ENCODE measurements at places on chromosomes 6 and 20. TPM values are rescaled to one million over a fixed set of nuclear protein-coding genes. Genes with fewer than 3 reads are reported as not detected.
A peak's percentile ranks its signal among the peaks of the same experiment; 100 is the strongest.

The OVOL2 gene
- 0.60 TPM for polyA plus RNA-seq

The PBOV1 gene
- polyA plus RNA-seq: 0.13 TPM

The APOBEC2 gene
- polyA plus RNA-seq: 0.37 TPM

The TCP1 gene
- 298 TPM for polyA plus RNA-seq

The FAM110A gene
- 7.6 TPM for polyA plus RNA-seq

The GHRH gene
- polyA plus RNA-seq: not detected

The RBM24 gene
- 1.2 TPM for polyA plus RNA-seq

The FAM217A gene
- 3.9 TPM for polyA plus RNA-seq

The UBR2 gene
- polyA plus RNA-seq: 36.2 TPM

The PRICKLE4 gene
- polyA plus RNA-seq: 6.8 TPM

The SASH1 gene
- polyA plus RNA-seq: 30.2 TPM

The THEMIS gene
- polyA plus RNA-seq: 0.08 TPM

The COL9A1 gene
- polyA plus RNA-seq: 33.0 TPM

DNA sequence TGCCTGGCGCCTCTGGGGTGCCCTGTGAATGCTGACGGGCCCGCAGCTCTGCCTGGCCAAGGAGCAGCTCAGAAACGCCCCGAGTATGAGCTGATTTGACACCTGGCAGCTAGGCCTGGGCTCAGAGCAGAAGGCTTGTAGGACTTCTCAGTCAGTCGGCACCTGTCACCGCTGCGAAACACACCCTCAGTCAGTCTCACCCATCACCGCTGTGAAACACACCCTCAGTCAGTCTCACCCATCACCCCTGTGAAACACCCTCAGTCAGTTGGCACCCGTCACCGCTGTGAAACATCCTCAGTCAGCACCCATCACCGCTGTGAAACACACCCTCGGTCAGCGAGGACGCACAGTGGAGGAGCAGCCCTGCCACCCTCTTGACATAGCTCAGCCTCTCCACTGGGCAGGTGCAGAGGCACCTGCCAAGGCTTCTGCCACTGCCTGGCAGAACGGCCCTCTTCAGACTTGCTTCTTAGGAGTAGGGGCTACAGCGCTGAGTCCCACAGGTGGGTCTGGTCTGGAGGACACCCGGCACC lies 109.0 kb downstream of the PSMB1 start:
- DNase-seq: no peak

DNA sequence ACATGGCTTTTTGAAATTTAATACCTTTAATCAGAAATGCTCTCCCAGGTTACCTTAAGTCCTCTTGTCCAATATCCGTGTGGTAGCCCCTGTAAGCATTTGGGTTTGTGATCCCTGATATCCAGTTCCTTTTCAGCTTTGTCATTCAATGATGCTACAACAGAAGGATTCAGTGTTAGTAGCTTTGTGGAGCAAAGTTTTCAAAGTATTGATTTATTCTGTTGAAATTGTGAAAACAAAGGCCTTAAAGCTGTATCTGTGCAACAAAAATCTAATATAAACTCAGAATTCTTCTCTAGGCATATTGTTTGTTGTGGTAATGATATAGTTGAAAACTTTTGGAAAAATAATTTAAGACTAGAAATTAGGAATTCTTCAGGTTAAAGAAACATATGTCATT lies 91.9 kb downstream of the ADGRB3 start:
- no peak for DNase-seq

DNA sequence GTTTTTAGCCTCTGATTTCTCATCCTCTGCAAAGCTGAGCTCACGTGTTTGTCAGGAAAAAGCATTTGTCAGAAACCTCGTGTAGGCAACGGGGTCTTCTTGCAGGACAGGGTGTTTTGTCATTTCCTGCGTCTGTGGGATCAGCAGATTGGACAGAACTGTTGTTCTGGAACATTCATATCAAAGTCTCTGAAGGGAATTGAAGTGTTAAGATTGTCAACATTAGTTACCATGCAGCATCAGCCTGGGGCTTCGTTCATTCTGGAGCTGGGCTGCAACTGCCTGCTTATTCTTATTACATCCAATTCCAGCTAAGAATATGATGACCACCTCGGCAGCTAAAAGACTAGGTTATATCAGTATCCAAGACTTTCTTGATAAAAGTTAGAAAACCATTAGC lies 71.0 kb upstream of the RALGAPA2 start:
- no peak for DNase-seq

DNA sequence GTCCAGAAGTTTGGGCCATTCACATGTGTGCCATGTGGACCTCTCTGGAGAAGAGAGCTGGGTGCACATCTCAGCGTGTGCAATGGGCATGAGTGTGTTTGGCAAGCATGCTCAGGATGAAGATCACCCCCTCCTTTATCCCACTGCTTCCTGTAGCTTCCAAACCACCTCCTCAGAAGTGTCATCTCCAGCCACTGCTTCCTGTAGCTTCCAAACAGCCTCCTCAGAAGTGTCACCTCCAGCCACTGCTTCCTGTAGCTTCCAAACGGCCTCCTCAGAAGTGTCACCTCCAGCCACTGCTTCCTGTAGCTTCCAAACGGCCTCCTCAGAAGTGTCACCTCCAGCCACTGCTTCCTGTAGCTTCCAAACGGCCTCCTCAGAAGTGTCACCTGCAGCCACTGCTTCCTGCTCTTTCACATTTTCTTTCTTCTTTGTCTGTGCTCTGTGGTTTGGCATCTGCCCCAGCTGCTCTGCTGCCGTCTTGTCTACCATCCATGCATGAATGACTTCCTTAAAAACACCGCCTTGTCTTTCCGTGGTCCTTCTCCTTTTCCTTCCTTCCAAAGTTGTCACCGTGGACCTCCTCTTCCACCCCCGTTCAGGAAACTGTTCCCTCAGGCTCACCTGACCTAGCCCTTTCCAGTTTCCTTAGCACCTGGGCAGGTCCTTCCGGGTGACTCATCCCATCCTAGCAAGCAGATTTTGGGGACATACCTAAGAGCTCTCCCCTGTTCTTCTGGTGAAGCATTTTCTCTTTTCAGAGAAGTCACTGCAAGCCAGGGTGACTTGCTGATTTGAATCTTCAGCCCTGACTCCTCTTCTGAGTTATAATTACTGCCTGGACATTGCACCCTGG lies 43.5 kb upstream of the TIAM2 start:
- DNase-seq: no peak

DNA sequence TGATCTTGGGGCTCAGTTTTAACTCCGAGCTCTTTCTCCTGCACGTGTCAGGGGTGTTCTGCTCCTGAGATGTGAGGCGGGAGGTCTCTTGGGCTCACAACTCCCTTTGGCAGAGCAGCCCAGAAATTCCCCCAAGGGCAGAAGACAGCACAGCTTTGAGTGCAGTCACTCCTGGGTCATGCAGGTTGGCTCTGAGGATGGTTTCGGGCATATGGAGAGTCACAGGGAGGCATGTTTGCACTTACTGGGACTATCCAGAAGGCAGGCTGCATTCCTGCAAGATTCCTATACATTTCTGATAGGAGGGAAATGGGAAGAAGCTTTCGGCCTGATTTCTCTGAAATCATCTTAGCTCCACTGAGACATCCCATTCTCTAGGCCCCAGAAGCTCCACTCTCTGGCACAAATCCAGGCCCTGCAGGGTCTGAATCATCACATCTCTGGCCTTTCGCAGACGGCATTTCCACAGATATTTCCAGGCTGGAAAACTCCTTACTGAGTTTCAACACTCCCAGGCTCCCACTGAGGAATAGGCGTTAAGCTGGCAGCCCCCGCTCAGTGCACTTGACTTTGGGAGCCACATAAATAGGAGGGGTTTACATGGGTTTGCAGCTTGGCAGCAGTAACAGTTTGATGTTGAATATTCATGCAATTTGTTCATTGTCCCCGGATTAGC lies 39.7 kb downstream of the AGPAT4 start:
- DNase-seq: no peak

GRCh38 chr20:45406260-45407066 lies 1.6 kb upstream of the DBNDD2 start:
- peak; percentile 20 for DNase-seq

DNA sequence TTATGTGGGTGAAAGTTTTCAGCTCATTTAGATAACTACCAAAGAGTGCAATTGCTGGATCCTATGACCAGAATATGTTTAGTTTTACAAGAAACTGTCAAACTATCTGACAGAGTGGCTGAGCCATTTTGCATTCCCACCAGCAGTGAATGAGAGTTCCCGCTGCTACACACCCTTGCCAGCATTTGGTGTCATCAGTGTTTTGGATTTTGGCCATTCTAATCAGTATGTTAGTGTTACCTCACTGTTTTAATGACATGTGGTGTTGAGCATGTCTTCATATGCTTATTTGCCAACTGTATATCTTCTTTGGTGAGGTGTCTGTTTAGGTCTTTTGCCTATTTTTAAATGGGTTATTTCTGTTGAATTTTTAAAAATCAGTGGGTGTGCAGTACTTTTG lies 120.9 kb downstream of the CFAP61 start:
- no peak for DNase-seq

GRCh38 chr6:110512991-110513390 lies 36.6 kb upstream of the SLC22A16 start:
- DNase-seq: no peak

- no peak for DNase-seq
These were observed 74.4 kb downstream of the ELOVL4 start for GRCh38 chr6:79872986-79873385.

- DNase-seq: no peak
These were observed 43.5 kb downstream of the PMEPA1 start for GRCh38 chr20:57666106-57666833.

- DNase-seq: no peak
These were observed 87.7 kb downstream of the DLL1 start for GRCh38 chr6:170203212-170203611.

DNA sequence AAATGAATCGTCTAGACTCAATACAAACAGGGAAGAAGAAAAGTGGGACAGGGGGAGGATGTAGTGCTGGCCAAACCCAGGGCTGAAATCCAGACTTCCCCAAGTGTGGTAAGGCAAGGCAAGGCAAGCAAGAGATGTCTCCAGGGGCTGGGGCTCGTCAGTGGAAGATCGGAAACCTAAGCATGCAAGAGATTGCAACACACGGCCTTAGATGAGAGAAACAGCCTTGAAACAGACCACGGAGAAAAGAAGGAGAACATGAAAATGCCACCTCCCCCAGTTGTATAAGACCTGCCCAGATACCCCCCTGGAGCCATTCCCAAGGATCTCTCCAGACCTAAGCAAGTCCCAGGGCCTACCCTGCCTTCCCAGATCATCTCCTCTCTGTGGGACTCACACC lies 20.0 kb downstream of the VEGFA start:
- no peak for DNase-seq

GRCh38 chr20:36274181-36274841 lies 31.8 kb upstream of the DLGAP4 start:
- no peak for DNase-seq

GRCh38 chr20:25484224-25484846 lies 76.9 kb downstream of the GINS1 start:
- DNase-seq: no peak

DNA sequence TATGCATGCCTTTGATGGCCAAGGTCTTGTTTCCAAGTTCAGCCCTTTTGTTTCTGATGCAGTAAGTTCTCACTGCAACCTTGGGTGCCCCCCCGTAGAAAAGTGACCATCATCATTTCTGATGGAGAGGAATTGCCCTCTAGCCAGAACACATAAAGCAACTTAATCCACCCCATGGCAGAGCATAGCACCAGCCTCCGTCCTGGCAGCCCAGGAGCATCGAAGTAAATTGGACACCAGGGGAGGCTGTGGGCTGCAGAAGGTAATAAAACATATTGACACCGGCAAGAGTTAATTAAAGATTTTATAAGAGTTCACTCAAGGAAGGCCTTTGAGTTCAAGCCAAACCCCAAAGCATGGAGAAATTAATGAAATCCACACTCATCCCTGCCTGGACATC lies 39.2 kb upstream of the CST7 start:
- DNase-seq: no peak

DNA sequence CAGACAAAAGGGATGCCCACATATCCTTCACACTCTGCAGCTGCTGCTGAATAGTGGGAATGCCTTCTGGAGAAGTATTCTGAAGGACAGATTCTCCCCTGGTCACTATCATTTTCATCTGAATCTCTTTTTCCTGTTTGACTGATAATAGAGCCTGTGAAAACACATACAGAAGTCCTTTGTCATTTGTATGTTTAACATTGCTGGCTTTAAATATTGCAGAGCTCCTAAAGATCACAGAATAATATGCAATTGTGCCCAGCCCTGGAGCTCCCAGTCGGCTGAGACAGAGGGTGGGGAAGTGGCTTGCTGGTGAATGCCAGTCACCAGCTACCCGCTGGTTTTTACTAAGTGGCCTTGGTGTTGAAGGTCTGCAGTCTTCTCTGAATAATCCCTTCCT lies 272.3 kb downstream of the SYNE1 start:
- no peak for DNase-seq

- DNase-seq: no peak
These were observed 78.0 kb upstream of the NHSL1 start for GRCh38 chr6:138577151-138577915.

- no peak for DNase-seq
These were observed 243.9 kb downstream of the SMOC2 start for GRCh38 chr6:168684906-168685305.

DNA sequence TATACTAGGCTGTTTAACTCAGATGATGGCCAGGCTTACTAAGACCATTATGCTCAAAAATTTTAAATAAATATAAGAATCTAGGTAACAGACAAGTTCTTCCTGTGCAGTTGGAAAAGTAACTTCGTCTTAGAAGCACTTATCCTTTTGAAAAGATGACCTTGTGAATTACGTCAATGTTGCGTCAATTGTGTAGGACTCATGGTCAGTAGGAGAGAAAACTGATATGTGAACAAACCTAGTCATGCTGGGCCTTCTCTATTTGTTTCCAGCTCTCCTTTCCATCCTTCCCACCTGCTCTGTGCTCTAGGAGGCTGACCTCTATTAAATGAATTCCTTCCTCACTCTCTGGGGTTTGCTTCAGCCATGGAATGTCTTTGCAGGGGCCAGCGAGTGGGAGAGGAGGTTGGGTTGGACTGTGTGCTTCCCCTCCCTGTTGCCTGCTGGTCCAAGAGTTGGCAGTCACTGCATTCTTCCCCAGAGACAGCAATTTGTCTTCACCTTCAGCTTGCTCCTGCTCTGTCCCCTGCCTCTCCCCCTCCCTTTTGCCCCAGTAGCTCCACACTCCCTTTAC lies 128.0 kb upstream of the TNFAIP3 start:
- DNase-seq: no peak

DNA sequence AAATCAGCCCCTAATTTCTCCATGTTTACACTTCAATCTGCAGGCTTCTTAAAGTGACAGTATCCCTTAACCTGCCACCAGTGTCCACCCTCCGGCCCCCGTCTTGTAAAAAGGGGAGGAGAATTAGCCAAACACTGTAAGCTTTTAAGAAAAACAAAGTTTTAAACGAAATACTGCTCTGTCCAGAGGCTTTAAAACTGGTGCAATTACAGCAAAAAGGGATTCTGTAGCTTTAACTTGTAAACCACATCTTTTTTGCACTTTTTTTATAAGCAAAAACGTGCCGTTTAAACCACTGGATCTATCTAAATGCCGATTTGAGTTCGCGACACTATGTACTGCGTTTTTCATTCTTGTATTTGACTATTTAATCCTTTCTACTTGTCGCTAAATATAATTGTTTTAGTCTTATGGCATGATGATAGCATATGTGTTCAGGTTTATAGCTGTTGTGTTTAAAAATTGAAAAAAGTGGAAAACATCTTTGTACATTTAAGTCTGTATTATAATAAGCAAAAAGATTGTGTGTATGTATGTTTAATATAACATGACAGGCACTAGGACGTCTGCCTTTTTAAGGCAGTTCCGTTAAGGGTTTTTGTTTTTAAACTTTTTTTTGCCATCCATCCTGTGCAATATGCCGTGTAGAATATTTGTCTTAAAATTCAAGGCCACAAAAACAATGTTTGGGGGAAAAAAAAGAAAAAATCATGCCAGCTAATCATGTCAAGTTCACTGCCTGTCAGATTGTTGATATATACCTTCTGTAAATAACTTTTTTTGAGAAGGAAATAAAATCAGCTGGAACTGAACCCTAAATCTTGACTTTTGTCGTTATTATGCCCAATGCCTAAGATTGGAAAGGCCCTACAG lies 4.5 kb downstream of the SOX4 start:
- DNase-seq: no peak
